ENCODE measurements at places on chromosomes 4 and X.

DNA sequence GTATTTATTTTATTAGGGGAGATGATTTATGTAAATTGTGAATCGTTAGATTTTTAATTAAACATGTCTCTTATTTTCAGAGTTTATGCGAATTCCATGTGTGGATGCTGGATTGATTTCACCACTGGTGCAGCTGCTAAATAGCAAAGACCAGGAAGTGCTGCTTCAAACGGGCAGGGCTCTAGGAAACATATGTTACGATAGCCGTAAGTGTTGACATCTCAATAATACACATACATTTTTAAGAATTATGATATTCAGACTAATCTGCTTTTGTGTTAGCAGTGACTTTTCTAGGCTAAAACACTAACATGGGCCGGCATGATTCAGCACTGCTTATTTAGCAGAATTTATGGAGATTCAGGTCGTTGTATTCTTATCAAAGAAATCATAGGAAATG is 91.2 kb downstream of the RAP1GDS1 start:
- DNase-seq: no peak

GRCh38 chr4:139209470-139210063 is 32.5 kb upstream of the ELF2 start:
- DNase-seq: no peak

DNA sequence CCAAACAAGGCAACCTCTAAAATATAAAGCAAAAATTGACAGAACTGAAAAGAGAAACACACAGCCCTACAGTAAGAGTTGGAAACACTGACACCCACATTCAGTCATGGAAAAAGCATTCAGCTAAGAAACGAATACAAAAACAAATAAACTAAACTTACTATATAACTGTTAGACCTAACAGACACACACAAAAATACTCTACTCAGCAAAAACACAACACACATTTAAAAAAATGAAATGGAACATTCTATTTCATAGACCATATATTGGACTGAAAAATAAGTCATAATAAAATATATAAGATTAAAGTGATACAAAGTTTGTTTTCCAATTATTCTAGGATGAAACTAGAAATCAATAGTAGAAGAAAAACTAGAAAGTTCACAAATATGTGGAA is 488.8 kb upstream of the POU3F4 start:
- no peak for DNase-seq

- no peak for DNase-seq
These were observed 116.2 kb upstream of the DCLK2 start for GRCh38 chr4:149961876-149962597.

DNA sequence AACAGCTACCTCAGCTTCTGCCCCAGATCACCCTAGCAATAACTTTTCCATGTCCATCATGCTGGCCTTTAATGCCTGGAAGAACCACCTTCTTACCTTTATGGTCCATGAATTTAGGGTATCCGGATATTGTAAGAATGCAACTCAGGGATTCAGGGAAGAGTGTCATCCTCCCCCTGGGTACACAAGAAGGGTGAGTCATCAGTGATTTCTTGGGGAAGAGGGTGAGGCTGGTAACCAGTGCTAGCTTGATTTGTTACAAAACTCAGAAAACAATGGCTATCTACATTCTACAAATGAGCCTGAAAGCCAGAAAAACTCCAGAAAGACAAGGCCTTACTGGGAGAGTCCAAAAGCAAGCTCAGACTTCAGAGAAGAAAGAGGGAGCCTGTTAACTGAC is 10.4 kb upstream of the NALF2 start:
- DNase-seq: no peak

DNA sequence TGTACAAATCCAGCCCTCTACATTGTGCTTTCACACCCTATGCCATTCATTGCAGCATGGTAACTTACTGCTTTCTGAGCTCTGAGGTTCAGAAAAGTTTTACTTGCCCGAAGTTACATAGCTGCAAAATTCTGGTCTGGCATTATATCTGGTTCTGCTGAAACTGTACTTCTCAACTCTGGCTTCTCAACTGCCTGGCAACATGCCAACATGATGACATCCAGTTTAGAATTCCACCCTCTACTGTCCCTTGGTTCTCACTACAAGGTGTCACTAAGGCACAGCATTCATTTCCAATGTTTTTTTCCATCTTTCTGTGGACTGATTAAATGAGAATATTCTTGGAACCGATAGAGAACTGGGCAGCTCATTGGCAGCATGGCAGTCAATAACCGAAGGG is 242.9 kb upstream of the PRPS2 start:
- no peak for DNase-seq

- DNase-seq: no peak
These were observed 54.3 kb upstream of the TLR2 start for GRCh38 chr4:153629776-153630175.

- DNase-seq: no peak
These were observed 1639.4 kb upstream of the TENM3 start for GRCh38 chr4:180603791-180604190.

GRCh38 chr4:55345980-55346850 is at the start of gene SRD5A3:
Gene SRD5A3 (plus strand): TSS chr4:55346242. CDS start chr4:55346337, 95 bp downstream.
- peak; percentile 68 for DNase-seq

DNA sequence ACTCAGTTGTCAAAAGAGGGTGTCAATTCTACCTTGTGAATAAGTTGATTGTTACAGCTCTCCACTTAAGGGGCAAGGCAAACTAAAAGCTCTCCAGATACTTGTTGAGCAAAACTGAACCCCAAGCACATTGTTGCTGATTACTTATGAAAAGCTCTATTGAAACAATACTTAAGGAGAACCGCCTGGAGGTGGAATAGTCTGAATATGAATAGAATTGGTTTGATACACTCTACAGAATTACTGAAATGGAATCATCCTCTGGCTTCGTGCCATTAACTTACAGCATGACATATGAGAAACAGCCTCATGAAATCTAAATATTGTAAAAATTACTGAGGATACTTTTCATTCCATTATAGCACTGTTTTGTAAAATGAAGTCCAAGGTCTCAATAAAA is 127.0 kb upstream of the SH3RF1 start:
- DNase-seq: no peak

DNA sequence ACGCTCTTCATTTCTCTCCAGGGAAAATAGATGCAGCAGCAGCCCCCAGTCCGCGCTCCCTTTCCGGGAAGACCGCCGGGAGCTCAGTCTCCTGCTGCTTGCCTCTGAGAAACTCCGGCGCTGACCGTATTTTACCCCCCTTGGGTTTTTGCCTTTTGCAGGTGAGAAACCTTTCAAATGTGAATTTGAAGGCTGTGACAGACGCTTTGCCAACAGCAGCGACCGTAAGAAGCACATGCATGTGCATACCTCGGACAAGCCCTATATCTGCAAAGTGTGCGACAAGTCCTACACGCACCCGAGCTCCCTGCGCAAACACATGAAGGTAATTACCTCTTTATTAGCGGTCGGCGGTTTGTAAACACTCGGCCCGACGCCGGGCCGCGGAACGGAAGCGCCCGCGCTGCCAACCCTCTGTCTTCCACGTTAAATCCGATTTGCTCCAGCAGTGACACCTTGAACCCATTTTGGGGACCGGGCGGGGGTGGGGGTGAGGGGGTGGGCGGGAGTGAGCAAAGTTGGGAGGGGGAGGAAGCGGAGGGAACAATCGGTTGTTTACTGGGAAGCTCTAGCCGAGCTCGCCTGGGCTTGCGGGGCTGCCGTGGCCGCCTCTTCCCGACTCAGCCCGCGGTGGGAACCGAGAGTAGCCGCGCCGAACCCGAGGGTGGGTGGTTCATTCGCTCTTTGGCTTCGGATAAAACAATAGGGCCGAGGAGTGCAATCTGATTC is 3.0 kb downstream of the ZIC3 start:
- DNase-seq: no peak

DNA sequence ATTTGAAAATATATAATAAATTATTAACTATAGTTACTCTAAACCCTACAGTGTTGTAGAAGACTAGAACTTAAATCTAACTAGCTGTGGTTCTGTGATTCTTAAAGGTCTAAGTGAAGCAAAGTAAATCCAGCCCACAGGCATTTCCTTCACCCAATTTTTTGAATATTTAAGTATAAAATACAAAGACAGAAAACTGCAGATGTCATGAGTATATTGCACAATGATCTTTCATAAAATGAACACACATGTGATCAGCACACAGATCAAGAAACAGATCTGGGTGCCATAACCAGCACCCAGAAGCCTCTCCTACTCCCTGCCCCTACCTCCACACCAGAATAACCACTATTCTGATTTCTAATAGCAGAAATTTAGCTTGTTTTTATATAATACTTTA is 82.9 kb downstream of the CAMK2D start:
- no peak for DNase-seq

GRCh38 chr4:61596606-61597340 is 396.6 kb downstream of the ADGRL3 start:
- no peak for DNase-seq

- no peak for DNase-seq
These were observed 91.0 kb downstream of the MAMLD1 start for GRCh38 chrX:150454083-150454482.

- no peak for DNase-seq
These were observed 6.8 kb upstream of the IQSEC2 start for GRCh38 chrX:53288189-53288588.

- no peak for DNase-seq
These were observed 671.8 kb downstream of the CCSER1 start for GRCh38 chr4:90798948-90799347.

DNA sequence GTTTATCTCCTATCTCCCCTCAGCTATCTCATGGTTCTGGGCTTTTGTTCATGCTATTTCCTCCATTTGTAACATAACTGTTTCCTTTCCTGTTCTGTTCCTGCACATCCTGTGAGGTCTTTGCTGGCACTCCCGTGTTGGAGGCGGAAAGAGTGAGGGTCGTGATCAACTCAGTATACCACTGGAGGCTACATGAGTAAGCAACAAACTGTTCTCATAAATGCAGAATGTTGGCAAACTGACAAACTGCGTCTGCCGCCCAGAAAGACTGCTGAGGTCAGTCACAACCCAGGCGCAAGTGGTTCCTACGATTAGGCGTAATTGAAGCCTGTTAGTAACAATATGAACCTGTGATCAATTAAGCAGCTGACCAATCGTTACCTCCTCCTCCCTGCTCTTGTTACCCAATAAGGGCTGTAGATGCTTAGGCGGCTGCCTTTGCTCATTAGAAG is 48.8 kb downstream of the C4orf33 start:
- DNase-seq: no peak
